ENCODE measurements at places on chromosomes 4 and X.

GRCh38 chrX:134460862-134461220, 876 bp downstream of the HPRT1 start:
- DNase-seq = no peak

DNA sequence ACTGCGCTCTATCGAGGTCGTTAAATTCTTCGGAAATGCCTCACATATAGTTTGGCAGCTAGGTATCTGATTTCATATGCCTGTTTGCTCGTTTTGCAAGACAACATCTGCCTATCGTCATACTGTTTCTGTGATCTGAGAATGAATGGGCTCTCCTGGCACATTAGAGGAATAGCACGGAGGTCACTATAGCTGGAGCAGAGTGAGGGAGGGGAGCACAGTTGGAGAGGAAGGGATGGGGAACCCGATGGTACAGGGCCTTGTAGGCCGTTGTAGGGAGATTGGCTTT, 552 bp downstream of the IKBKG start:
- DNase-seq = no peak

- no peak for DNase-seq
These were observed 45.7 kb downstream of the MID1 start for GRCh38 chrX:10574663-10575062.

DNA sequence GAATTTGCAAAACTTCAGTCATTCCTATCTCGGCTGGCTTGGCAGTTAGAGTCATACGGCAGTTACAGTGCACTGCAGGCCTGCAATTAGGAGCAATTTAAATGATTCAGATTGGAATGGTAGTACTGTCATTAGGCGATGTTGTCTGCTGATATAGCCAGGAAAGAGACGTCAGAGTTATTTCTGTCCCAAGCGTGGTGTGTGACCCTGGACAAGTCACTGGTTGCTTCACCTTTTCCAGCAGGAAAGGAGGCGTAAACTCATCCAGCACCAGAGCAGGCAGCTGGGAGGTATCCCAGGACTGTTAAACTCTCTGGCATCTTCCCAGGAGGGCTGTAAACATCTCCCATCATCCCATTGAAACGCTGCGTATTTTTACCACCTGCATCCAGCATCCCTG, 836 bp upstream of the LNX1 start:
- DNase-seq = no peak

DNA sequence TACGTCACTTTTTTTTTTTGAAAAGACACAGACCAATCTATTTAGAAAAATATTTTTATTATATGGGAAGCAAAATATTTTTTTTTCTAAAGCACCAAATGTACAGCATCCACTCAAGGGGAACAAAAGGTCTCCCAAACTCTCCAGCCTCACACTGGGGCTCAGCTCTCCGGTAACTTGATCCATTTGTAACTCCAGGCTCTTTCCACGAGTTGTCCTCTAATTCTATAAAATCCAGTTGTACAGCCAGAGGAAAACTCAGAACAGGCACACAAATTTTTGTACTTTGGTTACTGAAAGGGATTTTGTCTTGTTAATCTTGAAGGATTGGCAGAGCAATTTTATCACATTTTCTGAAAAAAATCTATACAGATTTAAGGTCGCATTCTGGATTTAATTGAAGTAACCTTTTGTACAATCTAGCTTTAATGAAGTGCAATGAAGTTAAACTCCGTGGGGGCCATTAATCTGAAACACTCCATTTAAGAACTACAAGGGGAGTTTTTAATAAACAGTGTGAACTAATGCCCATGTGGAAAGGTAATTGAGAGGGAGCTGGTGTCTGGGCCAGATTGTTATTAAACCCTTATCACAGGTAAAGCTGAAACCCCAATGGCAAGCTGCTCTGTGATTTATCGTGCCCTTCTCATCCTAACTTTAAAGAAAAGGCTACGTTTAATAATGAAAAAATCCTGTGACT, 161.2 kb upstream of the FRG1 start:
- DNase-seq = no peak

DNA sequence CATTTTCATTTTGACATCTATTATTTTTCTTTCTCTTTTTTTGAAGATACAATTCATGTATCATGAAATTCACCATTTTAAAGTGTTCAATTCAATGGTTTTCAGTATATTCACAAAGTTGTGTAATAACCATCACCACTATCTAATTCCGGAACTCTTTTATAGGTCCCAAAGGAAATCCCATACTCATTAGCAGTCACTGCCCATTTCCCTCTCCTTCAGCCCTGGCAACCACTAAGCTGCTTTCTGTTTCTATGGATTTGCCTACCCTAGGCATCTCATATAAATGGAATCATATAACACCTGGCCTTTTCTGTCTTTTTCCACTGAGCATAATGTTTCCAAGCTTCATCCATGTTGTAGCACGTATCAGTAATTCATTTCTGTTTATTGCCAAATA, 3.2 kb upstream of the FGF2 start:
- DNase-seq = no peak

DNA sequence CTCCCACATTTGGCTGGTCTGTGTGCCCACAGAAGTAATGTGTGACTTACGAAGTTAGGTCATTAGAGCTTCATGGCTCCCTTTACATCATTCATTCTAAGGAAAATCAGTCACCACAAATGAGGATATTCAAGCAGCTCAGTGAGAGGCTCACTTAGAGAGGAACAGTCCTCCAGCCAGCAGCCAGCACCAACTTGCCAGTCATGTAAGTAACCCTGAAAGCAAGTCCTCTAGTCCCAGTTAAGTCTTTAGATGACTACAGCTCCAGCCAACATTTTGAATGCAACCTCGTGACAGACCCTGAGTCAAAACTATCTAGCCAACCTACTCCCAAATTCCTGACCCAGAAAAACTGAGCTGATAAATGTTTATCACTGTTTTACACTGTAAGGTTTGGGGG, 71.3 kb downstream of the LRBA start:
- DNase-seq = peak; percentile 50
